ENCODE measurements at places on chromosomes 13 and 19.

- DNase-seq = no peak
These were observed 107.8 kb downstream of the KCNRG start for GRCh38 chr13:50123002-50123401.

- DNase-seq = no peak
These were observed 549.6 kb downstream of the PCDH17 start for GRCh38 chr13:58181111-58181510.

DNA sequence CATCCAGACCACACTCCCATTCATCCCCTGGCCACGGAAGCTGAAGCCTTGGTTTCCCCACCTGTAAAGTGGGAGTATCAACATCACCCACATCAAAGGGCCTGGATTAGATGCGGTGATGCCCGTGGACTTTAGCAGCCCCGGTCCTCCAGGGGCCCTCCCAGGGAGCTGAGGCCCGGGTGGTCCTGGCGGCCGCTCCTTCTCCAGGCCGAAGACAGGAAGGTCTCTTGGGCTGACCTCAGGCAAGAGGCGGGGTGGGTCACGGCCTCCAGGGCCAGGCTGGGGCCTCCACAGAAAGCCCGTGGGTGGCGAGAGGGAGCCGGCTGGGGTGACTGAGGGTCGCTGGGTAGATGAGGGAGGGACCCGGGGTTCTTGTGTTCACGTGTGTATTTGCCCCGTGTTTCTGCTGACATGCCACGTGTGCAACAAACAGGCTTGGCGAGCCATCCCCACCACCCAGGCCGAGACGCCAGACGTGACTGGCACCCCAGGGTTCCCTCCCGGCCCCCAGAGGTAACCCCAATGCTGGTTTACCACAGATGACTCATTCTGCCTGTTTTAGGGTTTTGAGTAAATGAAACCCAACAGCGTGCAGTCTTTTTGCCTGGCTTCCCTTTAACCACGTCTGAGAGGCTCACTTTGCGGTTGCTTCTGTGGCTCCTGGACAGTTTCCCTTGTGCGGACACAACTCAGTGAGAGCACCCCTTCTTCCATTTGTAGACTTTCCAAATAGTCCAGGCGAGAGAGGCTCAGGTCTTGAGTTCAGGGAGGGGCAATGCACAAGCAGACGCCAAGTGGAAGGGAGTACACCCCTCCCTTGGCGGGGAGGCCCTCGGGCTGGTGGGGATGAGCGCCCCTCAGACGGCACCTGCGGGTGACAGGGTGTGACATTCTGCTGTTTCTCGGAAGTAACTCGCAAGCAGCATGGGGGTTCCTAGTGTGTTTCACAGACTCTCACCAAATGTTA, 42.9 kb downstream of the C13orf46 start:
- no peak for DNase-seq

- no peak for DNase-seq
These were observed 1185.7 kb upstream of the SLC10A2 start for GRCh38 chr13:104251931-104252330.

DNA sequence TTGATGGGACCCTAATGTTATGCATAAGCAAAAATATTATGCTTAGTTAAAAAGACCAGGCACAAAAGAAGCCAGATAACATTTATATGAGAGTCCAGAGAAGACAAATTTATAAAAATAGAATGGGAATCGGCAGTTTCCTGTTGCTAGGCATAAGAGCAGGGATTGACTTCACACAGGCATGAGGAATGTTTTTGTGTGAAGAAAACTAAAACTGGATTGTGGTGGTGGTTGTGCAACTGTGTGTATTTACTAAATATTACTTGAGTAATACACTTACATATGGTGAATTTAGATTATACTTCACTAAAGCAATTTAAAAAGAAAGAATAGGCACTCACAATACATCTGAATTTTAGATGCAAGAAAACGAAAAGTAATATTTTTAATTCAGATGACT, 108.3 kb downstream of the SLITRK1 start:
- no peak for DNase-seq

DNA sequence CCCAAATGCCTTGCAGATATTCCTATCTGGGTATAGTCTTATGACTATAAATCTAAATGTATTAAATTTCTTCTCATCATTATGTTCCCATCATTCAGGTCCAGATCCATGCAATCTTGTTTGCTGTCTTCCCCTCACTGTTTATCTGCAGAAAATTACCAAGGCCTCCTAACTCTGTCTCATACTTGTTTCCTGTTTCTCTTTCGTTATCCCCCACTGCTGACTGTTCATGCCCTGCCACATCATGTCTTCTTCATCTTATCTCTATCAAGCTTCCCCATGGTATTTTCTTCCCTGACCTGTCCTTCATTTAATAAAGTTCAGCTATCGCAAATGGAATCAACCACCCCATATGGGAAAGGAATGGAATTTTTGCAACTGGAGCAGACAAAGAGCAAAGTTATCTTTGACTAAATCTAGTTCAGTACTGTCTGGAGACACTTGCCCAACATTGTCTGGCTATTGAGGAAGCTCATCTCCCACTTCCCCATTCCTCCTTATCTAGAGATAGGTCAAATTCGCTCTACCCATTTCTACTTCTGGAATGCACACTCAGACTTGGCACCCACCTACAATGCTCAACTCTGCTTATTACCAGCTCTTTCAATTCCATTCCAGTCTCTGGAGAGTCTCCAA, 1358.1 kb downstream of the EFNB2 start:
- DNase-seq = no peak

GRCh38 chr13:106599875-106600797, 32.2 kb upstream of the ARGLU1 start:
- no peak for DNase-seq

GRCh38 chr13:100234524-100235136, 145.7 kb downstream of the PCCA start:
- DNase-seq = no peak

GRCh38 chr19:17244618-17245534, 843 bp downstream of the NR2F6 start:
- peak; percentile 63 for DNase-seq

- DNase-seq = peak; percentile 85
These were observed at the start of gene CERS4 for GRCh38 chr19:8208922-8209461. Gene CERS4 (plus strand): TSS chr19:8209370. CDS start chr19:8251077, 41,707 bp downstream.

GRCh38 chr13:49060678-49061387, 85.1 kb downstream of the FNDC3A start:
- DNase-seq = no peak

GRCh38 chr19:47854459-47854858, 4.6 kb upstream of the TPRX2 start:
- no peak for DNase-seq

Data from Karpas-422 (cell line).